ENCODE measurements at places on chromosomes 7 and 10.

DNA sequence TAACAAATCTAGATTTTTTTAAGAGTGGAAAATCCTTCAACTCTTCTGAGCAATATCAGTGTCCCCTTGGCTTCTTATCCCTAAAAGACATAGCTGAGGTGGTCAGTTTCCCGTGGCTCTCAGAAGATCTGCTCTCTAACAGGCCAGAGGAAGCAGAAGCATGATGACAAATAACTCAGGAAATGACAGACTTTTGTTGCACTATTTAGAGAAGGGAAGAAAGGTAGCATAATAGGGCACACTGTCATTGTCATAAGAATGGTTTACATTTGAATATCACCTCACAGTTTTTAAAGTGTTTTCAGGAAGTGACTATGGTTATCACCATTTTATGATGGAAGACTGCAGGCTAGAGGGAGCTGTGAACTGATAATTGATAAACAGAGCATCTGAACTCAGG is 33.6 kb upstream of the RAPGEF5 start:
- DNase-seq = no peak

- DNase-seq = no peak
Observed at GRCh38 chr10:13643016-13643415, 56.3 kb downstream of the PRPF18 start.

DNA sequence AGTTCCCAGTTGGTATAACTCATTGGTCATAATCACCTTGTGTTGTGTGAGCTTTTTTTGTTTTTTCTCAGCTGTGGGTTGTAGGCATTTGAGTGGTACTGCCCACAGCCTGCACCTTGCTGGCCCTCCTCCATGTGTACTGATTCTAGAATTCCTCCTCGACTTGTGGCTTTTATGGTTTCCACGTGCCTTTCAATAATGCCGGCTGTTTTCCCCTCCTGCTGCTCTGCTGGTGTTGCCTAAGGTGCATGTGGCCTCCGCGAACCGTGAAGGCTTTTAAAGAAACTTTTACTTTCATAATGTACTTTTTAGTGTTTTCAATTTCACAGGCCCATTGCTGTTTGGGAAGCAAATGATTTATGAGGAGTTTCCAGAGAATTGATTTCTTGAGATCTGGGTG is 518.0 kb downstream of the REEP3 start:
- peak; percentile 20 for DNase-seq

DNA sequence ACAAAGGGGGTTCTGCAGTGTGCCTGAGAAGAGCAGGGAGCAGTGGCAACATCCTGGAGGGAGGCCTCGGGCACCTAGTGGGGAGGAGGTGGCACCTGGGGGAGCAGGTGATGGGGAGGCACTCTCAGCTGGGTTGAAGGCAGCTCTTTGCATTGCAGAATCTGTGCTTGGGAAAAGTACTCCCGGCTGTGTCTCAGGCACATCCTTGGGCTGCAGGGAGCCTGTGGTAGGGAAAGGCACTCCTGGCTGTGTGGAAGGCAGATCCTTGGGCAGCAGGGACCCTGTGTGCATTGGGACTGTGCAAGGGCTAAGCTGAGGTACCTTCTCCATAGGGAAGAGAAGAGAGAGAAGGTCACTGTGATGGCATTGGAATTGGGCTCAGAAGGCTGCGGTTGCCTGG is 52.8 kb upstream of the ANTXRL start:
- no peak for DNase-seq

DNA sequence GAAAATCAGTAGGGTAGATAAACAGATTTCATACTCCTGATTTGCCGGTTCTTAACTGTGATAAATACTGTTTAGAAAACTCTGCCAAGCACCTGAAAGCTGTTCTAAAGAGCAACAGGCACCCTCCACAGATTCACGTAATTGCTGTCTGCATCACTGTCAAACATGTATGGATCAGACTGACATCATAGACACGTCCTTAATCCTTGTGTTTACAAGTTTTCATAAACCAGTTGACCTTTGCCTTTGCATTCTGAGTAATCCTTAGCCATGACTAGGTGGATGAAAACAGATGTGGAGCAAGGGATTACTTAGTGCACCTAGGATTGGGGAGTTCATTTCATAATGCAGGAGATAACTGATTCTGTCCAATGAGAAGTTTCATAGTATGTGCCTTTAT is 41.6 kb downstream of the SLC39A12 start:
- DNase-seq = no peak

- DNase-seq = no peak
Observed at GRCh38 chr7:45670227-45670626, 96.1 kb downstream of the ADCY1 start.

GRCh38 chr10:650441-650851 is 39.0 kb downstream of the DIP2C start:
- no peak for DNase-seq

All from GM12878 (cell line).